ENCODE measurements at places on chromosomes 12 and 14.

DNA sequence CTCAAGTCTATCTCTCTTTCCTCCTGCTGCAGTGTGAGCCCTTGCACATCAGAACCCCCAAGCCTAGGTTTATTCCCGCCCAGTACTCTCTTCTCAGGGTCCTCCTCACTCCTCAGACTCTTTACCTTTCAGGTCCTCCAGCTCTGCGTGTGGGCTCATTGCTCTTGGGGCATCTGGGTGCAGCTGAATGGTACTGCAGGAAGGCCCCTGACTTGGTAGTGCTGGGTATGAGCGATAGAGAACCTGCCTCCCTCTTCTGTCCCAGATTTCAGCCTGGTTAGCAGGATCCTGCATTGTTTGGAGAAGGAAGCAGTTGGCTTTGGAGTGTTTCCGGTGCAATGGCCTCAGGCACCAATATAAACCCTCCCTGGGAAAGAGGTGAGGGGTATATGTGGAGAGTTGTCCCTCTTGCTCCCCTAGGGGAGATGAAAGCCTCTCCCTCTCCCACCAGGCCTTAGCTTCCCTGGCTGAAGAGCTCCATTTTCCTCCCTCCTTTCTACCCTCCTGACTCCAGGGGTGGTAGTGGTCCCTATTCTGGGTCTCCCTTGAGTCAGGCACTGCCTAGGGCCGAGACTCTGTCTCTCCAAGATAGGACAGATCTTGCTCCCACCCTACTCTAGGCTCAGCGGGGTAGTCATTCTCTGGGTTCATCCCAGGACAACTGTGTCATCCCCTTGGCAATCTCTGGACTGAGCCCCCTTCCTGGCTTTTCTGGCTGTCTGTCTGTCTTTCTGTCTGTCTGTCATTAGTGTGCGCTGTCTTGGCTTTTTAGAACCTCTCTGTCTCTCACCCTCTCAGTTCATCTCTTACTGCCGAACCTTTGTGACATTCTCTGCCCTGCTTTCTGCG is 3.8 kb downstream of the LRP1 start:
- no peak for DNase-seq

DNA sequence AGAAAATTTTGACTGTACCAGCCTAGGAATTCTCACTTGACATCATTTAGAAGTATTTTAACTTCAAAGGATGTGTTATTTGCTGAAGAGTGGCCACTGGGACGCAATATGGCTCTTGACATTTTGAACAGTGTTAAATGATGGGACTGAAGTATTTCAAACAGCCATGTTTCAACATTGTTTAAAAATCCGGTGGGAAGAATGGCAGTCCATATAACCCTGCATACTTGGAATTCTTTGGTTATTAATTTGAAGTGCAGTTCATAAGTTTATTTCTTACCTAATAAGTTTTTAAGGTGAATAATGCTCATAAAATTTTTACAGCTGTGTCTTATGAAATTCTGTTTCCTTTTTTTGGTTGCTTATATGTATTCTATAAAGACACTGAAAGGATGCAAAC is 8.3 kb downstream of the TMTC2 start:
- DNase-seq = peak; percentile 7

DNA sequence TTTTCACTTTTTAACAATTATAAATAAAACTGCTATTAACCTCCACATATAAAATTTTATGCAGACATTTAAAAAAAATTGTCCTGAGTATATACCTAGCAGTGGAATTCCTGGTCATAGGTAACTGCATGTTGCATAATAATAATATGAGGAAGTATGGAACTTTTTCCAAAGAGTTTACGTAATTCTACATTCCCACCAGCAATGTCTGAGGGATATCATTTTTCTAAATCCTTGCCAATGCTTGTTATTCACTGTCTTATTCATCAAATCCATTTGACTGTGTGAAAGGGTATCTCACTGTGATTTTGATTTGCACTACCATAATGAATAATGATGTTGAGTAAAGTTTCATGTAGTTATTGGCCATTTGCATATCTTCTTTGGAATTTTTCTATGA is 393.8 kb downstream of the LRFN5 start:
- no peak for DNase-seq

- no peak for DNase-seq
Observed at GRCh38 chr12:1532375-1533165, 61.8 kb downstream of the FBXL14 start.

DNA sequence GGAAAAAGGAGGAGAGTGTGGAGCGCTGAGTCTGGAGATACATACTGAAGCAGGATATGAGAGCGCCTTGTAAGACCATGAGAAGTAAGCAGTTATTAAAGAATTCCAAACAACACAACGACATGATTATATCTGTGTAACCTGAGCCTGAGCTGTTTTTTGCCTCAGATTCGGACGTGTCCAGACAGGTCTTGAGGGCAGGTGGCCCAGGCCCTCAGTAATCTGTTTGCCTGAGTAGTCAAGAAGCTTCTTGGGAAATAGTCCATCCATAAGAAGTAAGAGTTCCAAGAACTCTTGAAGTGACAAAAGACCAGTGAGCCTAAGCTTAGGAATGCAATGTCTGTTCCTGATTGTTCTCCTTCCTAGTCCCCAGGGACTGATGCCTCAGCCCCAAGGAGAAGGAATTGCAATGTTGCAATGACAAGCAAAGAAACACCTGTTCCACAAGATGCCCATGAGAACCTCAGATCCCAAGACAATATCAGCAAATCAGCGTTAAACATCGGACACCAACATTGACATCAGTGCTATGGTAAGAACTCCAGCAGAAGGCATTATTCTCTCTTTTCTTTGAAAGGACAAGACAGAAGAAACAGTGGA is 34.7 kb upstream of the ADAMTS20 start:
- no peak for DNase-seq

DNA sequence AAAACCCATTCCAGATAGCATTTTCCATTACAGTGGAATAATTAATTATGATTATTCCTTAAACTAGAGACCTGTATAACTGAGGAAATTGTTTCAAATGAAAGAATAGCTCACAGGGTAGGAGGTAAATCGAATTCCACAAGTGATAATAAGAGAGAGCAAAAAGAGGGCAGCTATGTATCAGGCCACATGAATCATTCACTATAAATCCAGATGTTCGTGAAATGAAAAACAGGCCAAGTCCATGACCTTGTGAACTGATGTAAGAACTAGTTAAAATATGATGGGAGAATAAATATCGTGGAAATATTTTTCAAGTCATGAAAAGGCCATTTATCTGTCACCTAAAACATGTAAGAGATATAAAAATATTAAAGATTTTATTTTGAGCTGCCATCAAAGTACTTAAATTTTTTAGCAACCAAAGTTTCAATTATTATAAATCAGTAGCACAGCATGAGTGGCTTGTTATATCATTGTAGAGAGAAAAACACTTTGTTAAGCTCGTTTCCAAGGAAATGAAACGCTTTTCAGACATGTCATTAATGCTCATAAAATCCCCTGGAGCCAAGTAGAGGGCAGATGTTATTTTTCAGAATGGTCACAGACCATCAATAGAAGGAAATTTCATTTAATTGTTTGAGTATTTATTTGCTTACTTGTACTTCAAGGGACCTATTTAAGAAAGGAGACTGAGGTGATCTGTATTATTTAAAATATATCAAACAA is 120.6 kb upstream of the CDKN3 start:
- no peak for DNase-seq

DNA sequence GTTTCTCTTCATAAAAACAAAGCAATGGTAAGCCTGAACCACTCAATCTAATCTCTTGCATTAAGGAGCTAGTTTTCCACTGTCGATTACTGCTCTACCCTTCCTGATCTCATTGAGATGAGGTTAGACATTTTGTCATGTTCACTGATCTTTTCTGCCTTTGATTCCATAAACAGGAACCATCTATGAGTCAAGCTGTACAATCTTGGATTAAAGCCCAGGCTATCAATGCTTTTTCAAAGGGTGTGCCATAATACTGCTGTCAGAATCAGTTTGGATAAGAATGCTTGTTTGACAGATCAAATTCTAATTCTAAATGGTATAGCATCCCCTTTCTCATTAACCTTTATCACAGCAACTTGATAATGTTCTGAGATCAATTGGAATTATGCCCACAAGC is 16.1 kb downstream of the GRIP1 start:
- no peak for DNase-seq

DNA sequence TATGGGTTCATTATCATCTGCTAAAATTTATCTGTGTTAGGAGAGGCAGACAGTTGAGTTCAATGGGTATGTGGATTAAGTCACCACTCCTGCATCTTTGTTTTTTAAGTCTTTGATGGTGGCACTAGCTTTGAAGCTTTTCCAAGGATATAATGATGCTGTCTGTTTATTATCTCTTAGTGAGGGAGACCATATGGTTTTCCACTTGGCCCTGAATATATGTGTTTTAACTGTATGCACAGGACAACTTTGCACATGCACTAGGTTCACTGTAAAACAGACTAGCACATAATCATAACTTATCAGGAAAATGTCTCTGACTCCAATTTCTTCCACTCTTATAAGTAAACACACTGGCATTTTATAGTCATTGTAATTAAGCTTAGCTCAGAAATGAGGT is 8.9 kb downstream of the OR6C74 start:
- no peak for DNase-seq

- peak; percentile 81 for DNase-seq
Observed at GRCh38 chr12:6345319-6346091, 3.6 kb upstream of the TNFRSF1A start.

DNA sequence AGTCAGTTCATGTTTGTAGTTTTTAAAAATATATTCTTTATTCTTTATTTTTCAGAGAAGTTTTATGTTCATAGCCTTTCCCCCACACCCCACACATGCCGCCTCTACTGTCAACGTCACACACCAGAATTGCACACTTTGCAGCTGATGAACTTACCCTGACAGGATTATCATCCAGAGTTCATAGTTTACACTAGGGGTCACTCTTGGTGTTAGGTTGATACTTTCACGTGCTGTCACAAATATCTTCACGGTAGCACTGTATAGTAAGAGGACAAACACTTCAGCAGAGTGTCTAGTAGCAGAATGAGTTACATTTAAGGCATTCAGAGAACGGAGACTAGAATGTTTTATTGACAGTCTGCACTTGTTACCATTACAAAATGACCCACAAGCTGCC is 5.1 kb downstream of the DPPA3 start:
- DNase-seq = peak; percentile 46

- DNase-seq = no peak
Observed at GRCh38 chr14:61481701-61482100, 160.3 kb downstream of the PRKCH start.

DNA sequence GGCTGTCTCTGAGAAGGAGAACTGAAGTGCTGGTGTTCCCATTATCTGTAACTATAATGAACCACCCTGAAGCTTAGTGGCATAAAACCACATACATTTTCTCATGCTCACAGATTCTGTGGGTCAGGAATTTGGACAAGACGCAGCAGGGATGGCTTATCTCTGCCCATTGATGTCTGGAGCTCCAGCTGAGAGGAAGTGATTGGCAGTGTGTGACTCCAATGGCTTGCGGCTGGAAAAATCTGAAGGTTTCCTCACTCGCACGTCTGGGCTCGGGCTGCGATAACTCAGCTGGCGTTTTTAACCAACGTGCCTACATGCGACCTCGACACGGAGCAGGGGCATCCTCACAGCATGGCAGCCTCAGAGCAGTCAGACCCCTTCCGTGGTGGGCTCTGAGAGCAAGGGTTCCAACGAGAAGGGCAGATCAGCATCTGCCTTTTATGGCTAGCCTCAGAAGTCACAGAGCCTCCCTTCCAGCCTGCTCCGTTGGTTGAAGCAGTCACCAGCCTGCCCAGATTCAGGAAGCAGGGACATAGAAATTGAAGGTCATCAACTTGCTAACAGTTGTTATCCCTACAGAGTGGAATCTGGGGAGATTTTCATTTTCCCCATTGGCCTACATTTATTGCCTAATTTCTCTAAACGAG is 143.3 kb upstream of the BCL2L14 start:
- no peak for DNase-seq

GRCh38 chr14:105062048-105062433 is 3.2 kb downstream of the GPR132 start:
- DNase-seq = no peak
